ENCODE measurements at places on chromosomes 5 and 9.

DNA sequence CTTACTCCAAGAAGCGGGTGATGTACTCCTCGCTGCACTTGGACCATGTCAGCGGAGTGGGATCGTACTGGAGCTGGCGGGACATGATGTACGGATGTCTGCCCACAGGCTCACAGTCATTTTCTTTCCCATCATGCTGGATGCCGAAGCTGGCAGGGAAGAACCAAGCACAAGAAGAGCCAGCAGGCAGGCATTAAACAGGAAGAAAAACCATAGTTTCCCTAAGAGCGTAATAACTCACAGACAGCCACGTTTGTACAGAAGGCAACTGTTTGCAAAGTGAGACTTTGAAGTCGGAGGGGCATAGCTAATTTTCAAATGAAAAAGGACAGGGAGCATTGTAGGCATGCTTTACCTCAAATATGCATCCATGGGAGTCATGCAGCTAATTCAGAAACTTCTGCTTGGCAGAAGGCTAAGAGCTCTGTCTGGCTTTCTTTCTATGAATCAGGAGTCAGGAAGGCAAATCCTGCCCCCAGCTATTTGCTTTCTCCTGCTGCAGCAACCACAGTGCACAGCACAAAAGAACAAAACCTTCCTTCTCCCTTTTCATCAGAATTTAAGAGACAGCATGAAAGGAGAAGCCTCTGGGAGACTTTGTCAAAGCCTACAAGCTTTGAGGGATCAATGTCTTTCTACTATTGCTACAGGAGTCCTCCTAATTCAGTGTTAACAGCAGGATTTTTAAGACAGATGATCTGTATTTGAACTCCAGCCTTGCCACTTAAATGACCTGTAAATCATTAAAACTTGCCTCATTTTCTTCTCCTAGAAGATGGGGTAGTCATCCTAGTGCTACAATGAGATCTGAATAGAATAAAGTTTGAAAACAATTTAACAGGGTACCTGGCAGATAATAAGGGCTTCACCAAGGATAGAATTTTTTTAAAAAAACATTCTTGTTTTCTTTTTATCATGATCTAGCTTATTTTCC, 209.1 kb downstream of the TARS1 start:
- DNase-seq, result no peak

- no peak for DNase-seq
Observed at GRCh38 chr5:126248611-126249010, 174.6 kb upstream of the GRAMD2B start.

DNA sequence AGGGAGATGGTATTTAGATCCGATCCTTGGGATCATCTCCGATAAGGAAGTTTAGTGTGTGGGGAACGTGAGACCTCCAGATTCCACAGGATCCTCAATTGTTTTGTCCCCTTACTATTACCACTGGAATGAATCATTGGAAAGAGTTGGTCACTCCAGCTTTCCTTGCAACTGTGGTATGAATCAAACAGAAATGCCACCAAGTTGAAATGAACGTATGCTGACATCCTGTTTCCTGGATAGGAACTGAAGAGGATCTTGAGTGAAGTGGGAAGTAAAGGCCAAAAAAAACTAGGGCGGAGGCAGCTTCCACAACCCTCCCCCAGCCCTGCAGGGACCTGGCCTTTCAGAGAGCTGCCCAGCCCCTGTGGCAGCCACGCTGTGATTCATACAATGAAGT, 23.9 kb downstream of the IRX1 start:
- no peak for DNase-seq

DNA sequence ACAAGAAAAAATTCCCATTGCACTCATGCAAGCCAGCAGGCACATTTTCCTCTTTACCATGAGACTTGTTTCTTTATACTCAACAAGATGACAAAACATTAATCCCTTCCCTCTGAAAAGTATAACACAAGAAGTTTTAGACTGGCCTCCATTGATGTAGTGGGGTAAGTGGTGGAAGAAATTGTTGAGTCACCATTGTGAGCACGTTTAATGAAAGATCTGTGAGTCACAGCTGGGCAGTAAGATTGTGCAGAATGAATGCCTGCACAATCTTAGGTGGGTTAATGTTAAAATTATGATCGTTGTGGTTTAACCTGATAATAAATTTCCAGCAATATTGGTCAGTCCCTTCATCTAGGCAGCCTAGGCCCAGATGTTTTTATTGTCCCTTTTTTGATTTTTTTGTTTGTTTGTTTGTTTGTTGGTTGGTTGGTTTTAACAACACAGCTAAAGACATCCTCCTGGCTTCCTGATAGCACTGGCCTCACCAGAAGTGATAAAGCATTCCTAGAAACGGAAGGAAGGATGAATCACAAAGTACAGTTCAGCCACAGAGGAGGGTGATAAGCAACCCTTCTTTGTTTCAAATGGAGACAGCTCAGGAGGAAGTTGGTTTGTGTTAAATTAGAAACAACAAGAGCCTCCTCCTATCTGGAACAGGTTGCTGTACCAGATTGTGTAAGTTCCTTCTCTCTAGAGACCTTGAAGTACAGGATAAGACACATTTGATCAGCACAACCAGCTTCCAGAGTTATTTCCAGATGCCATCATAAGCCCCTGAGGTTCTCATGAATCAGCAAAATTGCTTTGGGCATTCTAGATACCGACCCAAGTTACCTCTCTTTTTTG, 40.3 kb downstream of the SLC24A2 start:
- DNase-seq, result no peak
